8988T (cell line): ENCODE measurements at places on chromosomes 2 and 18.

GRCh38 chr2:145601361-145601925 is 1081.5 kb upstream of the ZEB2 start:
- DNase-seq: no peak

DNA sequence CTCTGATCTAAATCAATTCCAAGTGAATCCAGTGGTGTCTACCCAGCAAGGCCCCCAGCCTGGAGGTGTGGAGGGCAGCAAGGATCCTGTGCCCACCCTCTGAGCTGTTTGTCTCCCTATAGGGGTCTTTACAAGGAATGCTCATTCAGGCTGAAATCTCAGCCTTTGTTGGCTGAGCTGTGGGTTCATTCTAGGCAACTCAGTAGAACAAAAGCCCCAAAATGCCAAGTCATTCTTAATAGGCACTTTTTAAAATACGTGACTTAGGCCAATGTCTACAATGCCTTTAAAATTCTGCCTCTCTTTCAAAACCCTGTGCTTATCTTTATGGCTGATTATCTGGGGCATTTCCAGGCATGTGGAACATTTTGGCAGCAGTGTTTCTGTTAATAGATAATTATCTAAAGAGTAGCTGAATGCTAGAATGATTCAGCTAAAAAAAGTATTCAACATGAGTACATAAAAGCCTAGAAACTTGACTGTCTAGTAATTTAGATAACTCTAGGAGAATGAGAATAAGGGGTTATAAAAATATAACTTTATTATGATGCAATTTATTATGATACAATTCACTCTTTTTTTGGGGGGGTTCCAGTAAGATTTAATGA is 7.4 kb downstream of the UGT1A6 start:
- no peak for DNase-seq

DNA sequence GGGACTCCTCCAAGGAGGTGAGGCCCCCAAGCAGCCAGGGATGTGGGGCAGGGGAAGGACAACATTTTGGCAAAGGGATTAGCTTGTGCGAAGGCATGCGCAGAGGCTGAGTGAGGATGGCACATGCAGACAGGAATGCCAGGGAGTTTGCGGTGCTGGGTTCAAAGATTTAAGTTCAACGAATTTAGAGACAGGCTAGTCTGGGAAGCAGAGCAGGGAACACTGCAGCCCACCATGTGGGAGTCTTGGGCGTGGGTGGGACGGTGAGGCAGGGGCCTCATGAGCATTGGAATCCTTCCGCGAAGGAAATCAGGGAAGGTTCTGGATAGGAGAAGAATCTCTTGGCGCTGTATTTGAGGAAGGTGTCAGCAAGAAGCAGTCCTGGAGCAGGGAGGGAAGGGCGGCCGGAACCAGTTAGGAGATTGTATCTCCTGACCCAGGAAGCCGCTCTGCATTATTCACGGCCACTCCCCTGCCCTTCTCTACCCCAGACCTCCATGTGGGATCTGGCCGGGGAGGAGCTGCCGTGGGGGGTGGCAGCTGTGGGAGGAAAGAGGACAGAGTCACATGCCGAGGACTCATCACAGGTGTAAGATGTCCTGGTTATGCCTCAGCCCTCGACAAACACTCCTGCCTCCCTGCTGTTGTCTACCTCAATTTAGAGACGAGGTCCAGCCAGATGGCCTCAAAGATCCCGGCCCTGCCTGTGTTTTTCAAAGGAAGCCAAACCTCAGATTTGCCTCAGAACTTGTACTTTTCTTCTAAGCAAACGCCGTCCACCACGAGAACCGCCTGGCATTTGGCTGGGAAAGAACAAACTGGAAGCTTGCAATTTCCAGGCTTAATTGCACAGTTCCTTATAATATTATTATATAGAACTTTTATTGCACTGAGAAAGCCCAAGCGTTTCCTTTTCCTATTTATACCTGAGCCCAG is 123.7 kb upstream of the SMAD2 start:
- DNase-seq: no peak

DNA sequence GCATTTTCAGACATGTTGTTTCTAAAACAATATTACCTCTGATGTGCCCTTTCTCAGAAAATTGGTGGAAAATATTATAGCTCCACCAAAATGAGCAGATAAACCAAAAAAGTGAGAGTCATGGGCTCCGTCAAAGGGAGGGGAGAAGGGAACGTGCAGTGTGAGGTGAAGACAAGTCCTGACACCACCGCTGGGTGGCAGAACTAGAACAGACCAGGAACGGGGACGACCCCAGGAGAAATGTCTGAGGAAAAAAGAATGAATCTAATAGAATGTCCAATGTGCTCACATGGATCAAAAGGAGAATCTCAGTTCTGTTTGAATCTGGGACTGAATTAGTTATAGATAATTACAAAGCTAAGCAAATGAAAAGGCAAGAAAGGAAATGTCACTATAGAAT is 22.6 kb upstream of the BCL2 start:
- DNase-seq: no peak

DNA sequence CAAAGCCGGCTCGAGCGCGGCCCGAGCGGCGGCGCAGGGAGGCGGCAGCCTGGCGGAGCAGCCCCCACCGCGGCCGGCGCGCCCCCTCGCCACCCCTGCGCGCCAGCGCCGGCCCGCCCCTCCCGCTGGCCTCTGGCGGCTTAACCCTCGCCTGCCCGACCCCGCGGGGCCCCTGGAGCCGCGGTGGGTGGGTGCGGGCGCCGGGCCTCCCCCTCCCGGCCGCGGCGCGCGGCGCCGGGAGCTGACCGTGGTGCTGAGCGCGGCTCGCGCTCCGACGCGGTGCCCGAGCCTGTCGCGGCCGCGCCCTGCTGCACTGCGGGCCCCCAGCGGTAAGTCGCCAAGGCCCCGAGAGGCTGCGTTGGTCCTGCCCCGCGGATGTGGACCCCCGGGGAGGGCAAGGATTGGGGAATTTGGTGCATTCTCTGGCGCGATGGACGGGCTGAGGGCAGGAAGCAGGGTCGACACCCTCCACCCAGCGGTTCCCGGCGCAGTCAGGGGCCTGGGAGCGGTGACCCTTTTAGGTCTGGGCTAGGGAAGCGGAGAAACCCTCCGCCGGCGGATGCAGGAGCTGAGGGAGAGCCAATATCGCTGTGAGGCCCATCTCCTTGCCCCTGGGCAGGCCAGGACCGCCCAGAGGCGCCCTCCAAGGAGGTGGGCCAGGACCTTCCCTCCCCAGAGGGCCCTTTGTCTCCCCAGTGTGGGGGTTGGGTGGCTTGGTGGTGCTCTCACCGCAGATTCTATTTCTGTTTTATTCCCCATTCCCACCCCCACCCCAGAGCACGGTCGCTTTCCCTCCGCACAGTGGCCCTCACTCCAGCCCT is 923 bp downstream of the AMER3 start:
- no peak for DNase-seq

DNA sequence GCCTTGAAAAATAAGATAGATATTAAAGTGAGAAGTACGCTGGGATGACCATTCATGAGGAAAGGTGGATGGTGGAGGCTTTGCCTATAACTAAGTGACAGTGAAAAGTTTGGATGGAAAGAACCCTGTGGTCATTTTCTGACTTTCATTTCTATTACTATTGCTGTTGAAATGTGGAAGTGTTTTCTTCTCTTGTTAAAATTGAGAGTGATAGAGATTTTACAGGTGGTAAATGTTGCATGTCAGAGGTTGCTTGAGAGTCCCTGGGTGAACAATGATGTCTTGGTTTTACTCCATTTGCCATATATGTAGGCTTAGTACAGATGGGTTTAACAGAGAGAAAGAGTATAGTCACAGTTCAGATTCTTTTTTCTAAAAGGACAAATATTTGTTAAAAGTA is 18.4 kb downstream of the NCOA1 start:
- no peak for DNase-seq

GRCh38 chr2:185274718-185275484 is 463.7 kb upstream of the FSIP2 start:
- DNase-seq: no peak

DNA sequence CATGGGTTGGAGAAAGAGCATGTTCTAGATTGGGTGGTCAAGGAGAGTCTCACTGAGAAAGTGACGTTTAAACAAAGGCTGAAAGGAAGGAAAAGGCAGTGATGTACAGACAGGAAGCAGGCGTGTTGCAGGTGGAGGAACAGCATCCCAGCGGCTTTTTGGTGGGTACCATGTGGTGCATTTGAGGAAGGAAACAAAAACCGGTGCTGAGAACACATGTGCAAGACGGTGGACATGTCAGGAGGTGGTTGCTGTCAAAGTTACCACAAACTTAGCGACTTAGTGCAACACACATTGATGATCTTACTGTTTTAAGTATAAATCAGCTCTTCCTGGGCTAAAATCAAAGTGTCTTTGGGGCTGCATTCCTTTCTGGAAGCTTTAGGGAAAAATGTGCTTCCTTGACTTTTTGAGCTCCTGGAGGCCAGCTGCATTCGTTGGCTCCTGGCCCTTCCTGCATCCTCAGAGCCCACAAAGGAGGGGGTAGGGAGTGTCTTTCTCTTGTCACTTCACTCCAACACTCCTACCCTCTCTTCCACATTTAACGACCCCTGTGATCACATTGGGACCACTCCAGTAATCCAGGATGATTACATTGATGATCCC is 380.6 kb downstream of the FBXO15 start:
- DNase-seq: no peak

GRCh38 chr2:86783615-86784339 is 6.9 kb downstream of the CD8A start:
- no peak for DNase-seq

DNA sequence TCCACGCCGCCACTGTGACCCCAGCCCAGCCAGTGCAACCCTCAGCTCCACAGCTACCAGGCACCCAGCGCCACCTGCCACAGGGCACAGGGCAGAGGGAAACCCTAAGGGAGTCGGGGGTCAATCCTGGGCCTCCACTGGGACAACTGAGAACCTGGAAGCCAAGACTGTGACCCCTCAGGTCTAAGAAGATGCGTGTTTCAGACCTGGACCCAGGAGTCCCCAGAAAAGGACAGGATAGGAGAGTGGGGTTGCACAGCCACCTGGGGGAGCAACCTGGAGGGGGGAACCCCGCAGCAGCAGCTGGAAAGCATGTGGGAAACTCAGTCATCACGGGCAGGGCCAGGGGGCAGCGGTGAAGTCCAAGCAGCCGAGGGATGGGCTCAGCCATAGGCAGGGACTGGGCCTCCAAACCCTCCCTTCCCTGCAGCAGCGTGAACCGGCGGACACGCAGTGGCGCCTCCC is 4.1 kb downstream of the ESPNL start:
- peak; percentile 25 for DNase-seq

DNA sequence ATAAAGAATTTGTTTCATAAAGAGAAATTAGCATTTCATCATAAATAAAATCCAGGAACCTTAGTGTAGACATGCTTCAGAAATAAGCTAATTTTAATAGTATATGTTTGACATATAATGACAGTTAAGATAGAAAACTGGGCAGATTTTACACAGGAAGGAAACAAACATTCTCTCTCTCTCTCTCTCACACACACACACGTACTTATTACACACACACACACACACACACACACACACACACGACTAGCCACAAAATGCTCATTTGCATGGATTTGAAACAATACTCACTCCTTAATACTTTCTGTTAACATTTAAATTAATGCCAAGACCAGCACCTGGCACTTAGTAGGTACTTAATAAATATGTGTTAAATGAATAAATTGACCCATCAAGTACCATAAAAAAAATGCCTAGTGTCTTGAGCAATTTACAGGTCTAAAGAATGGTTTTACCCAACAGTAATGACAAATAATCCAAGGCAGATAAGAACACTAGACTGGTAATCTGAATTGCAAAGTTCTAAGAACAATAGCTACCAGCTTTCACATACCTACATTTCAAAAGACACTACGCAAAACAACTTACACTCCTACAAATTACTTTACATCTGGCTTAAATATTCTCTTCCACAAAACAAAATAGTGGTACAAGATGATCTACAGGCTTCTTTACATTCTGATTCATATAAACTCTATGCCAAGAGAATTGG is 2.9 kb upstream of the GALNT3 start:
- no peak for DNase-seq

- DNase-seq: no peak
These were observed 4.7 kb upstream of the RAB11FIP5 start for GRCh38 chr2:73117441-73117840.

DNA sequence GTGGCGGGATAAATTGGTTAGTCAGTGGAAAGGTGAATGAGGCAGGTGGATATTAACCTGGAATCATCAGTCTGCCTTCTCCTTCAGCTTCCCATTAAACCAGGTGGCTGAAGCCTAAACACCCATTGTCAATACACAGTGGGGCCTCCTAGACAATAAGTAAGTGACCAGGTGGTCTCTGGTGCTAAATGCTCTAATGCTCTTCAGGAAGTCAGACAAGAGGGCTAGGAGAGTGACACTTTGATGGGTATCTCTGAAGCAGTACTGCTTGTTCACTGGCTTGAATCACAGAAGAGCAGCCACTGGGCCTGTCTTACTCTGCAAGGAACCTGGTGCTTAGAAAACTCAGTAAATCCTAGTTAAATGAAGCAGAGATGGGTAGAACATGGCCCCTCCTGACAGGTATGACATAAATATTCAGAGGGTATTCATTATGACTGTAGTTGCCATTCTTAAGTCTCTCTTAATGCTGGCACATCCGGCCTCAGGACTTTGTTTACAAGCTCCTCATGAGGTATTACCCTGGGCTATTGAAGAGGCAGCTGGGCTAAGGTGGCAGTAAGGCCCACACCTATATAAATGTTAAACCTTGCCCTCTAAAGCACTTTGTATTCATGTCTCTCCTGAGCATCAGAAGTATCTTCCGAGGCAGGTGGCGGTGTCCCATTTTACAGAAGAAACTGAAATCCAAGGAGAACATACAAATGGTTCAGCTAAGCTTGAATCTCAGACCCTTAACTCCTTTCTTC is 104.9 kb downstream of the NCK2 start:
- no peak for DNase-seq

GRCh38 chr18:10558243-10558966 is 32.6 kb downstream of the NAPG start:
- DNase-seq: no peak

DNA sequence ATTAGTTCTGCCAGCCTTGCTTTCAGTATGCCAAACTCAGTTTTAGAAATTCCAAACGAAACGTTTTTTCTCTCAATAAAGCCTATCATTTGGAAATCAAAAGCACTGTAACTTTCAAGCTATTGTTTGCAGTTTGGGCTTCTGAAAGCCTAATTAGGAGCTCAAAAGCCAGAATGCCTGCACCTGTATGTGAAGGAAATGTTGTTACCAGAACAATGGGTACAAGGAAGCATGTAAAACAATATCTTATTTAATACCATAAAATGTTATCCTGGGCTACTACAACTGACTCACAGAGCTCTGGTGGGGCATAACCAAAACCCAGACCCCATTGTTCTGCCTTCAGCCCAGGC is 12.6 kb upstream of the GULP1 start:
- no peak for DNase-seq

- DNase-seq: no peak
These were observed 84.5 kb upstream of the NOSTRIN start for GRCh38 chr2:168717790-168718502.

- DNase-seq: no peak
These were observed 43.8 kb upstream of the SCN9A start for GRCh38 chr2:166419616-166419934.

DNA sequence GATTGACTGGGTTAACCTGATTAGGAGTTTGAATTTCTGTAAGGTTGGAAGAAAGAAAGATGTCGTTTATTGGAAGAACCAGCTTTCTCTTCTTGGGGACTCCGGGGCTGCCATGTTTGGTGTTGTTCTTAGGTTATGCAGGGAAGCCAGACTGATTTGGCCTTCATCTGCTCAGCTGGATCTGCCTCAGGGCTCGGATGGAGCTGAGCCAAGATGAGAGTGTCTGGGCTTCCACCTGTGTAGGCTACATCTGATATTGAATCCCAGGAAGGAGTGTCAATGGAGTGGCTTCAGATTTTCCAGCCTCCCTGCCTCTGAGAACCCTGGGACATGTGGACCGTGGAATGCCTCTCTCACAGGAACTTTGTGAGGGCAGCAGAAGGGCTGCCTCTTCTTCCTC is 126.1 kb downstream of the WDSUB1 start:
- no peak for DNase-seq
